ENCODE measurements at places on chromosomes 7 and 10.

GRCh38 chr10:77458986-77459590 is 178.5 kb downstream of the KCNMA1 start:
- DNase-seq = no peak

DNA sequence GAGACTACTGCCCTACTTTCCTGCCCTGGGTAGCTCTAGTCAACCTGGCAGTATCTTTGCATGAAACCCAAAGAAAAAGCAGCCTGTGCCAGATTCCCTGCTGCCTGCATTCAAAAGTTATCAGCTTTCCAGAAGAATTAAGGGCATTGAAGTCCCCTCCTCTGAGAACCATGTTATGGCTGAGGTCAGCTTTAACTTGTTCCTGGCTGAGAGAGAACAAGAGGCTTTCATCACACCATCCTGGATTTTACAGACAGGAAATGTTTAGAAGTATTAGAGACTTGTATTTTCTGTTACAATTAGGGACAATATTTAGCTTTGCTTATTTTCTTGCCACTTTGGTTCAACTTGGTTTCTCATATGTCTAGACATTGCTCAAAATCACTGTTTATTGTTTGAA is 238.8 kb downstream of the ARL4A start:
- no peak for DNase-seq

GRCh38 chr10:60420991-60421894 is 31.6 kb upstream of the ANK3 start:
- DNase-seq = no peak

- no peak for DNase-seq
Measured at GRCh38 chr7:80771523-80771922, 133.1 kb downstream of the CD36 start.

DNA sequence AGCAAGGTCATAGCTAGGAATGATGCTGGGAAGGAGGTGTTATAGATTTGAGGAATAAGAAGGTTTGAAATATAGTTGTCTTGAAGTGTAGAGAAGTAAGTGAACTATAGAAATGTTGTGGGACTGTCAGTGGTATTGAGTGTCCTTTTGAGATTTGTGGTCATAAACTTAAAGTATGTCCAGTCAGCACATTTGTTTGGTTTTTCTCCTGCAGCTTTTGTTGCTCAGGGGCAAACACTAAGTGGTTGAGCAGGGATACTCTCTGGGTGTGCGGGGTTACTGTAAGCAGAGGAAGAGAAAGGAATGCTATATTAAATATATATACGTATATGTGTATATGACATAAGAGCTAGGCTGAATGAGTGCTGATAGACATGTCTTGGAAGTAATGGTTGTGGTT is 67.1 kb downstream of the HECTD2 start:
- DNase-seq = no peak

DNA sequence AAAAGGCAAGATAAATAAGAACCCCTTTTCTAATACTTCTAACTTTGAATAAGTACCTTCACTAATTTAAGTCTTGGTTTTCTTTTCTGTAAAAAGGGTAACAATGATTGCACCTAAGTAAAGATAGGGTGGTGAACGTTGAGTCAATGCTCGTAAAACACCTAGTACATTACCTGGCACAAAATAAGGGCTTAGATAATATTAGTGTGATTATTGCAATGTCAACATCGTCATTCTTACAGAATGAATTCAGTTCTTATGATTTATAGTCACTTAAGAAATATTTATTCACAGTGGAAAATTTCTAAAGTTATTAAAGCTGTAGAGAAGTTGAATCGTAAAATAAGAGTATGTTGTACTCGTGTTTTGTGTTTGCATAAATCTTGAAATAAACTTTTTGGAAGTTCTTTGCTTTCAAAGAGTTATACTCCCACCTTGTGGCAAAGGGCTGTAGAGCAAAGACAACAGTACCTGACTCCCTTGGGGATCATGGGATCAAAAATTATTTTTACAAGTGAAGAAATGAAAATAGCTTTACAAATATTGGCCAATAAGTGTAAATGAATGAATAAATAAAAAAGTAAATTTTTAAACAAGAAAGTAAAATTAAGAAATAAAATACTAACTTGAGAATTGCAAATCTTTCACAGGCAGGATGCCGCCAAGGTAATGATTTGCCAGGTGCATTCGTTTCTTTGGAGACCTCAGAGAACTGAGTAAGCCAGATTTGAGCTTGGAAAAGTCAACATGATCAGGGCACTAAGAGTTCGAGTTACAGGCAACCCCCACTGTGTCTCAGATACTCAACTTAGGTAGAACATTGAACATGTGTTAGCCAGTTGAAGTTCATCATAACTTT is 285.8 kb upstream of the CACNA2D1 start:
- DNase-seq = no peak

DNA sequence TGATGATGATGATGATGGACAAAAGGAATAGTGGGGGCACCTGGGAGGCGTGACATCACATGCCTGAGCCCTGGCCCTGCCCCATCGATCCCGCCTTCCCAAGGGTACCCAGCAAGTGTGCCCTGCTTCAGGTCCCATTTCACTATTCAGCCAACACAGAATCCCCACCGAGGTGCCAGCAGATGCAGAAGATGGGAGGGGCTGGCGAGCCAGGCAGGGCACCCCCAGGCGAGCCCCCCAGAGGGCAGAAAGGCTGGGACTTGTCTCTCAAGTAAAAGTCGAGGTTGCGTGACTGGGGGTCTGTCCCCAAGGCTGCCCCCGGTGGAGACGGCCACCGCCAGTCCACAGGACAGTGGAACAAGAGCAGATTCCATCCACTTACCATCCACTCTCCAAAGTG is 57.5 kb downstream of the INSIG1 start:
- no peak for DNase-seq

- DNase-seq = no peak
Measured at GRCh38 chr10:43594944-43595589, 11.2 kb upstream of the ZNF485 start.

GRCh38 chr7:94590526-94591162 is 65.3 kb downstream of the SGCE start:
- DNase-seq = no peak

GRCh38 chr10:124174071-124174566 is 80.7 kb upstream of the CHST15 start:
- no peak for DNase-seq

DNA sequence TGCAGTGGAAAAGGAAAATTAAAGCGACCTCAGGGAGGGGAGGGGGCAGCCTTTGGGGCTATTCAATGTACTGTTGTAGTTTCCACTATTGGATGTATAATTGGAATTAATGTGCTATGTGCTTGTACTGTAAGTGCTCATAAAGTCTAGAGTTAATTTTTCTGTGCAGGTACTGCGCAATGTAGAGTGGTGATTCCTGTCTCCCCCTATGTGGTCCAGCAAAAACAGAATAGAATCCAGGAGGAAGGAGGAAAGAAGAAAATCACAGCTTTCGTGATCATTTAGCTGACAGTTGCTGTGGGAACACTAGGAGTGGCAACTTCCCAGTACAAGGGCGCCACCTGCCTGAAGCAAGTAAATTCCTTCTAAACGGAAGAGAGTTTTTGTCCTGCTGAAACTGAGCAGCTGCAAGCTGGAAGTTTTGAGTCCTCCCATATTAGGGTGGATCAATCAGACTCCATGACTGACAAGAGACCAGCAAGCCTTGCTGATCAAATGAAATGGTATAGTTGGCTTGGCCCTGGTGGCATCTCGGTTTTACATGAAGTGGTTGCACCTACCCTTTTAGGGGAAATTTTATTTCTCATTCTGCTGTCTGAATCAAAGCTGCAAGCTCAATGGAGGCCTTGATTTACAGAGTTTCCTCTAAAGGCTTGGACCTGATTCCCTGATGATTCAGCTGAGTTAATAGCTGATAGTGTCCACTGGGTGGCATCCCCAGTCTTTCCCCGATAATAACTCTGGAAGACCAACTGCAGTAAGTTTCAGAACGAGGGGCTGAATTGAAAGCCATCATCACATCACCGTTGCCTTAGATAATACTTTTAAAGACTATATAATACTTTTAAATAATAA is 299.8 kb downstream of the HGF start:
- no peak for DNase-seq

- no peak for DNase-seq
Measured at GRCh38 chr7:141866974-141867373, 25.7 kb upstream of the PRSS37 start.

GRCh38 chr7:19000410-19000809 is 117.0 kb downstream of the TWIST1 start:
- DNase-seq = no peak

All from CD4-positive, alpha-beta T cell (primary cell).